ENCODE measurements at places on chromosomes 2 and 18. TPM values are rescaled to one million over a fixed set of nuclear protein-coding genes. Genes with fewer than 3 reads are reported as not detected.

Gene SP140
- total RNA-seq = 0.32 TPM

Gene FNDC4
- 2.2 TPM for total RNA-seq

Gene SLC11A1
- total RNA-seq = 3.3 TPM

DNA sequence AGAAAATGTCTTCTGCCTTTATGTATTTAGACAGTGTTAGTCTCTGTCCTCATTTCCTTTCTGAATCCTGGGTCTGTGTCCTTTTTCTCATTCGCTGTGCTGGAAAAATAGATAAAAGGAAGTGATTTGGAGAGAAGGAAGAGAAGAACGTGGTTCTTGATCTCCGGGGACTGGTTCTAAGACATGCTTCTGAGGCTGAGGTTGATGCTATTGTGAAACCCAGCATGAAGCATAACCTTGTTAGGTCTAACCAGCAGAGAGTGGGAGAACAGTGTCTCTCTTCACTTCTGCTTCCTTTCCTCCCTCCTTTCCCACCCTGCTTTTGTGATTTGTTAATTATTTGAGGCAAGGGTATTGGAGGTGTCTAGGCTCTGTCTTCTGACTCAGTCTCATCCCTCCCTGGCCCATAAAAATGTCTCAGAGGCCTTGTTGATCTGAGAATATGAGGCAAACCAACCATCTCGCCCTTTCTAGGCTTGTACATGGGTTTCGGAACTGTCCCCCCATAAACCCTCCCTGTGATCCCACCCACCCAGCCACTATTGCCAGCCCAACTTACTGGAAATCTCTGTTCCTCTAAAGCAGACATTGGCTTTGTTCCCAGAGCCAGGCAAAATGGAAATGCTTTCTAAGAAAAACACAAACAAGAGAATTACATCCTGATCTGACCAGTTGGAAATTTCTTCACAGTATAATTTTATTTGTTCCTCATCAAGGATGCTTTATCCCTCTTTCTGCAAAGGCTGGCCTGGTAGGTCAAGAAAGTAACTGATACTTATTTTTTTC lies 360.6 kb upstream of the TNP1 start:
- H3K27ac ChIP-seq = no peak overlapping the region
- no peaks in the 10 kb centered on the region for H3K36me3 ChIP-seq
- peaks cover 9% of the 10 kb centered on the region for H3K4me1 ChIP-seq
- no peaks in the 10 kb centered on the region for H3K27me3 ChIP-seq
- DNase-seq = no peak
- H3K4me3 ChIP-seq = no peak overlapping the region

GRCh38 chr2:200615247-200615646 lies 29.4 kb downstream of the AOX1 start:
- H3K27me3 ChIP-seq = no peaks in the 10 kb centered on the region
- no peaks in the 10 kb centered on the region for H3K36me3 ChIP-seq
- H3K4me1 ChIP-seq = no peaks in the 10 kb centered on the region

- no peaks in the 10 kb centered on the region for H3K27me3 ChIP-seq
- H3K4me3 ChIP-seq = no peak overlapping the region
- no peak overlapping the region for H3K27ac ChIP-seq
- H3K36me3 ChIP-seq = no peaks in the 10 kb centered on the region
- no peaks in the 10 kb centered on the region for H3K4me1 ChIP-seq
These were observed 14.8 kb downstream of the KCNIP3 start for GRCh38 chr2:95311815-95312542.

GRCh38 chr2:188238386-188238785 lies 53.3 kb upstream of the GULP1 start:
- DNase-seq = no peak
- no peaks in the 10 kb centered on the region for H3K36me3 ChIP-seq
- no peak overlapping the region for H3K4me3 ChIP-seq
- no peaks in the 10 kb centered on the region for H3K4me1 ChIP-seq
- H3K27me3 ChIP-seq = no peaks in the 10 kb centered on the region

GRCh38 chr18:61420218-61420885 lies 87.1 kb downstream of the CDH20 start:
- DNase-seq = no peak
- no peaks in the 10 kb centered on the region for H3K27me3 ChIP-seq
- H3K4me3 ChIP-seq = no peak overlapping the region
- no peaks in the 10 kb centered on the region for H3K4me1 ChIP-seq

DNA sequence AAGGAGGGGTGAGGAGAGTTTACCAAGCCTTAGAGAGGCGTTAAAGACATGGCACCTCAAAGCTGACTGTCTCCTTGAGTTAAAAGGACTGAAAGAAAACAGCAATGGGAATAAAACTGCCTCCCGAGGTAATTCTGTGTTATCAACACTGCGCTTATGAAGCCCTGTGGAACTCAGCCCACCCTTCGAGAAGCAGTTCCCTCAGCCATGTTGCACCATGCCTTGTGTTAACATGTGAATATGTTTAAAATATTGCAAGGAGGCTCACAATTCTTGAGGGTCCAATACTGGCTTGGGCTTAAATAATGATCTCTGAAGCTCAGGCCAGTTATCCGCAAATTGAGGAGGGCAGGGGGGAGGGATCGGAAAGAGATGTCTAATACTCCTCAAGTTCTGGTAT lies 14.7 kb downstream of the KLF7 start:
- no peaks in the 10 kb centered on the region for H3K36me3 ChIP-seq
- no peaks in the 10 kb centered on the region for H3K27me3 ChIP-seq
- H3K27ac ChIP-seq = no peak overlapping the region
- H3K4me3 ChIP-seq = no peak overlapping the region

GRCh38 chr18:30245766-30246455 lies 796.6 kb downstream of the DSC3 start:
- no peaks in the 10 kb centered on the region for H3K4me1 ChIP-seq
- DNase-seq = no peak
- no peak overlapping the region for H3K27ac ChIP-seq
- H3K4me3 ChIP-seq = no peak overlapping the region
- no peaks in the 10 kb centered on the region for H3K36me3 ChIP-seq
- no peaks in the 10 kb centered on the region for H3K27me3 ChIP-seq

DNA sequence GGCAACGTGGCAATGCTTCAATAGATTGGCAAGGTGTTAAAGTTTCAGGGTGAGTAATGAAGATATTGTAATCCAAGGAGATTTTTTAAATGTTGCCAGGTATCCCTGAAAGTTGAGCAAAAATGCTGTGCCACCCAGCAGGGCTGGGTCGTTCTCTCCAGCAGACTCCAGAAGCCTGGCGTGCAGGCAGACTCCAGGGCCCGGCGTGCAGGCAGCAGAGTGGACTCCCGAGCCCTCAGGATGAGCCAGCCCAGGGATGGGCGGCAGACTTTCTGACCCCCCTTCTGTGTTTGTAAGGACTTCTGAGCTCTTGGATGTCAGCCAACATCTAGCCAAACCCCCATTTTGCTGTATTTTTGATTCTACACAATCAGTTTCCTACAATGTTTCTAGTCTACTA lies 289.1 kb downstream of the ZNF516 start:
- no peak overlapping the region for H3K4me3 ChIP-seq
- H3K27me3 ChIP-seq = peaks cover 20% of the 10 kb centered on the region
- H3K4me1 ChIP-seq = no peaks in the 10 kb centered on the region

DNA sequence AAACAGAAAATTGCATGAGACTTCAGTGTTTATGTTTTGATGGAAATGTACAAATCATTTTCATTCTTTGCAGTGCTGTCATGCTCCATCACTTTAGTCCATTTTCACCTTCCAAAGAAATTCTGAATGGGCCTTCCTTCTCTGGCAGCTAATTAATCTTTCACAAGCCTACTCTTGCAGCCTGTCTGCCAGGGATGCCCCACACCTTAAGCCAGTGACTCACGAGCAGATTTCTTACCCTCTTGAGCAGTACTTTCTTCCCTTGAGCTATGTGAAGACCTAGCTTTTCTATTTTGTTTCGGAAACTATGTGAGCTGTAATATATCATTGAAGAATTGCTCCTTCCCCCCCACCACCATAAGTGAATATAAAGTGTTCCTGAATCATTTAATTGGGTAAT lies 404.3 kb upstream of the VWC2L start:
- no peaks in the 10 kb centered on the region for H3K27me3 ChIP-seq
- H3K4me3 ChIP-seq = no peak overlapping the region
- no peak for DNase-seq
- H3K36me3 ChIP-seq = no peaks in the 10 kb centered on the region

- no peaks in the 10 kb centered on the region for H3K36me3 ChIP-seq
- H3K27ac ChIP-seq = peak overlapping the region; percentile 99
- no peaks in the 10 kb centered on the region for H3K27me3 ChIP-seq
- H3K4me3 ChIP-seq = peak overlapping the region; percentile 89
- DNase-seq = no peak
These were observed 4.9 kb downstream of the IRS1 start for GRCh38 chr2:226794751-226795171.
